ENCODE measurements at places on chromosomes 12 and 14.

DNA sequence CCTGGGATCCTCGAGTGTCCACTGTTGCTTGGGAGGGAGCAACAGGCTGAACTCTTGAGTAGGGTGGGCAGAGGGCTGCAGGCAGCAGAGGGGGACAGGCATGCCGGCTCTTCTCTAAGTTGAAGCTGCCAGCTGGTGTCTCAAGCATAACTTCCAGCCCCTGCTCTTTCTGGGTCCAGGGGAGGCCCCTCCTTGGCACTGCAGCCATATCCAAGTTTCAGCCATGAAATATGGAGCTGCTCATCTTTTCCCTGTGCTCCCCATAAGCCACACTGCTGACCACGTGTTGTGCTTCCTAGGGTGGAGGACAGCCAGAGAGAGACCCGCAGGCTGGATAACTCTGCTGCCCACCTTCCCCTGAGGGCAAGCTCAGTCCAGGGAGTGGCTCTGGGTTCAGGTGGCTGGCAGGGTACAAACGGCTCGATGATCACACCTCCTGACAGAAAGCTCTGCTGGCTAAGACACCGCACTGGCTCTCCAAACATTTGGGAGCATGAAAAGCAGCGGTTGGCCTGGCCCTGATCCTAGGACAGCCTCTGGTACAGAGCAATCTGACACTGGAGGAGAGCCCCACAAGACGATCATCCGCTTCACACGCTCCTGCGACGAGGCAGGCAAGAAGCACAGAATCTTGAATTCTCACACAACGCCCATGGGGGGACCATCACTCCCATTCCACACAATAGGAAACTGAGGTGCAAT is 79.6 kb downstream of the PITPNM2 start:
- no peak for DNase-seq

GRCh38 chr12:64008596-64008995 is 164.1 kb downstream of the SRGAP1 start:
- no peak for DNase-seq

DNA sequence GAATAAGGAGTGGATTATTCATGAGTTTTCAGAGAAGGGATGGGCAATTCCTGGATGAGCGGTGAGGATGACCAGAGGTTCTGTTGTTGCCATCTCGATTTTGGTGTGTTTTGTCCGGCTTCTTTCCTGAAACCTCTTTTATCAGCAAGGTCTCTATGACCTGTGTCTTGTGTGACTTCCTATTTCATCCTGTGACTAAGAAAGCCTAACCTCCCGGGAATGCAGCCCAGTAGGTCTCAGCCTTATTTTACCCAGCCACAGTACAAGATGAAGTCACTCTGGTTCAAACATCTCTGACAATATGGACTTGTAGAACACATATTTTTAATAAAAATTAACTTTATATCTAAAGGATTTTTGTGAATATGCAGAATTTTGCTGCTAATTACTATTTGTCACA is 716.4 kb downstream of the FSCB start:
- no peak for DNase-seq

GRCh38 chr14:98374136-98374535 is 897.9 kb downstream of the BCL11B start:
- no peak for DNase-seq

DNA sequence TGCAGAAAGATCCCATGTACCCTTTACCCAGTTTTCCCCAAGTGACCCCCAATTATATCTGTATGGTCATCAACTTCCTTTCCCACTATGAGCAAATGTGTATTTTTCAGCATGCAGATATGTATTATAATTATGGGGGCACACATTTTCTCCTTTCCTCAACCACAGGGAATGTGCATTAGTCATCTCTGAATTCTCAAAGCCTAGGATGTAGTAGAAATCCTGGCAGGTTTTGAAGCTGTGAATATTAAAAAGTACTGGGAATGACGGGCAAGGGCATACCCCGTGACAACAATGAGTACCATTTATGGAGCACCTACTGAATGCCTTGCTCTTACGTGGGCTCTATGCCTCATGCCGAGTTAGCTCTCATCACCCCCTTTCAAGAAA is 71.5 kb downstream of the VWF start:
- no peak for DNase-seq

DNA sequence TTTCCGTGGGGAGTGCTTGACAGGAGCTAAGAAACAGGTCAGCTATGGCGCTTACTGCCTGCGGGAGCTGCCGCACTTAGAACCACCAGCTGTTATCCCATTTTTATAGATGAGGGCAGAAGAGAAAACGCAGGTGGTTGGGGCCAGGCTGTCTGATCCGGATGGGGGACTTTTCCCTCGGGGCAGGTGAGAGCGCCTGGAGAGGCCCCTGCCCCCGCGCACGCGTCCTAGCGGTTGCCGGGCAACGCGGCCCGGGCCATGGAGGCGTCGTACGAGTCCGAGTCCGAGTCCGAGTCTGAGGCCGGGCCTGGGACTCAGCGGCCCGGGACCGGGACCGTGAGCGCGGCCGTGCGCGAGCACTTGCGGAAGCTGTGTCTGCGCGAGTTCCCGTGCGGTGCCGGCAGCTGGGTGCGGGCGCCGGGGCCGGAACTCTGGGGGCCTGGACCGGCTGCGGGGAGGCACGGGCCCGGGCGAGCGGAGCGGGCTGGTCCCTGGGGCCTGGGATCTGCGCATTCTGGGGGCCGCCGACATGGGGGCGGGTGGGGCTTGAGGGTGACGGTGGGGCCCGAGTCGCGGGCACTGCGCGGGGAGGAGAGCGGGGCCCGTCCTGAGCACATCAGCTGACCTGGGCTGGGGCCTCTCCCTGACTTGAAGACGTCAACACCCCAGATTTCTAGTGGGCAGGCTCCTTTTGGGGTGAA is at the start of gene LRRC43:
LRRC43 (plus strand) TSS at position 237 of the 701 bp plus-strand sequence; CDS start at position 259, 22 bp downstream.
- peak; percentile 27 for DNase-seq

DNA sequence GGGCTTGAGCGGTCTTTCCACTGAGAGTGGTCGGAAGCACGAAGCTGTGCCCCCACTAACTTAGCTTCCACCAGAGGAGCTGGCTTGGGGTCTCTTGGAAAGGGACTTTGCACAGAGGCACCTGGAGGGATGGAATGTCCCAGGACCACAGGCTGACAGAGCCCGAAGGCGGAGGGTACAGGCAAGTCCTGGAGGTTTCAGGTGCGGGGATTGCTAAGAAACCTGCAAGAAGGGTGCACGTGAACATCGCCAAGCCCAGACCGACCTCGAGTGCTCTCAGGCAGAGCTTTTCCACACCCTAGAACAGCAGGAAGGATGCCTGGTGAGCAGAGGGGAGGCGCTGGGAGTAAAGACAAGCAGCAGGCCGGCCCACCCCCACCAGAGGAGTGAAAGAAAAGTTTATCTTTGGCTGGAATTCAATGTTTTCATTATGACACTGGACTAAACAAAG is 61.6 kb downstream of the SERPINA3 start:
- DNase-seq, result no peak

- DNase-seq, result no peak
These were observed 257.0 kb upstream of the MGAT4C start for GRCh38 chr12:86513226-86513625.

DNA sequence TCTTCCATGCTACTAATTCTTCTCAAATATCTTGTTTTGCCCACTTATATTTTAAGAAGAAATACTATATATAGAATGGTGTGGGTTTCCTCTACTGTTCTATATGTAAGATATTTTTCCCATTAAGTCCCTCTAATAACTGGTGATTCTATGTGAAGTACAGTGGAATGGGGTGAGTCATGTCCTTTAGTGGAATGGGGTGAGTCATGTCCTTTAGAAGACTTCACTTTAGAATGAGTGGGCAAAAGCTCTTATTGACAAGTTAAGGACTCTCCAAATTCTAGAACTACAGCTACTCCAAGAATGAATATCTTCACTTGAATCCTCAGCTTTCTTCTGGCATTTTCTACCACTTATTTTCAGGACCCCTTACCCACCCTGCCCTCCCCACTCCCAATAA is 349.9 kb downstream of the ETNK1 start:
- DNase-seq, result no peak

GRCh38 chr14:102138961-102139285 is 774 bp upstream of the WDR20 start:
- DNase-seq, result no peak

DNA sequence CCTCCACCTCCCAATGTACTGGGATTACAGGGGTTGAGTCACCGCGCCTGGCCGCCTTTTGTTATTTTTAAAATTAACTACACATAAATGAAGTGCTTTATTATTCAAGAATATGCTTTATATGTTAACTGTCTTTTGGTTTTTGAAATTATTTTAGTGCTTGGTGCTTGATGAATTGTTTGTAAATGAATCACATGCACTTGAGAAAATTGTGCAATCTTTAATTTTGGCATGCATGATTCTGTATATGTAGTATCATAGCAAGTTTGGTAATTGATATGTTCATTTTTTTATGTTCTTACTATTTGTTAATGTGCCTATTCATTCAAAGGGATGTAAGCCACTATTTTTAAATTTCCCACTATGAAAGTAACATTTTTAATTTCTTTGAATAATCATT is 440.9 kb downstream of the NAV3 start:
- DNase-seq, result no peak

DNA sequence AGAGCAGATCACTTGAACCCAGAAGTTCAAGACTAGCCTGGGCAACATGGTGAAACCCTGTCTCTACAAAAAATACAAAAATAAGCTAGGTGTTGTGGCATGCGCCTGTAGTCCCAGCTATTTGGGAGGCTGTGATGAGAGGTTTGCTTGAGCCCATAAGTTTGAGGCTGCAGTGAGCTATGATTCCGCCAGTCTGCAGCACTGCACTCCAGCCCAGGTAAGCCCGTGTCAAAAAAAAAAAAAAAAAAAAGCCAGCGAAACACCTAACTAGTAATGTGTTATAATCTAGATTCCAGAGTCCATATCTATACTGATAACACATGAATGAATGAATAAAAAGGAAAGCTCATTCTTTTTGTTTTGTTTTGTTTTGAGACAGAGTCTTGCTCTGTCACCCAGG is 18.5 kb upstream of the SLC25A3 start:
- DNase-seq, result no peak

- DNase-seq, result no peak
These were observed 2.7 kb downstream of the ART4 start for GRCh38 chr12:14840616-14841015.

- peak; percentile 42 for DNase-seq
These were observed 68.6 kb upstream of the MAX start for GRCh38 chr14:65170768-65171507.

GRCh38 chr14:74083784-74084276 is 423 bp downstream of the ALDH6A1 start:
- DNase-seq, result peak; percentile 2

GRCh38 chr12:48198985-48199384 is 4.1 kb downstream of the OR10AD1 start:
- no peak for DNase-seq

DNA sequence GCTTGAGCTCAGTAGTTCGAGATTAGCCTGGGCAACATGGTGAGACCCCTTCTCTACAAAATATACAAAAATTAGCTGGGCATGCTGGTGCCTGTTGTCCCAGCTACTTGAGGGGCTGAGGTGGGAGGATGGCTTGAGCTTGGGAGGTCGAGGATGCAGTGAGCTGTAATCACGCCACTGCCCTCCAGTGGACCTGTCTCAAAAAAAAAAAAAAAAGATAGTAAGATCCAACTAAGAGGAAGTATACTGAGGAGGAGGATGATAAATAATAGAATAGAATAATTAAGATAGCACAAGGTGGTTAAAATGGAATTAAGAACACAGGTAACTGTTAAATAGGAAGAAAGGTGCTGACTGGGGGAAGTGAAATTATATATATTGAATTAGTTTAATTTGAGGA is 37.0 kb upstream of the BAZ1A start:
- no peak for DNase-seq

GRCh38 chr14:26191671-26192070 is 406.2 kb downstream of the NOVA1 start:
- DNase-seq, result no peak

- no peak for DNase-seq
These were observed 186.2 kb downstream of the PELI2 start for GRCh38 chr14:56304456-56304855.

DNA sequence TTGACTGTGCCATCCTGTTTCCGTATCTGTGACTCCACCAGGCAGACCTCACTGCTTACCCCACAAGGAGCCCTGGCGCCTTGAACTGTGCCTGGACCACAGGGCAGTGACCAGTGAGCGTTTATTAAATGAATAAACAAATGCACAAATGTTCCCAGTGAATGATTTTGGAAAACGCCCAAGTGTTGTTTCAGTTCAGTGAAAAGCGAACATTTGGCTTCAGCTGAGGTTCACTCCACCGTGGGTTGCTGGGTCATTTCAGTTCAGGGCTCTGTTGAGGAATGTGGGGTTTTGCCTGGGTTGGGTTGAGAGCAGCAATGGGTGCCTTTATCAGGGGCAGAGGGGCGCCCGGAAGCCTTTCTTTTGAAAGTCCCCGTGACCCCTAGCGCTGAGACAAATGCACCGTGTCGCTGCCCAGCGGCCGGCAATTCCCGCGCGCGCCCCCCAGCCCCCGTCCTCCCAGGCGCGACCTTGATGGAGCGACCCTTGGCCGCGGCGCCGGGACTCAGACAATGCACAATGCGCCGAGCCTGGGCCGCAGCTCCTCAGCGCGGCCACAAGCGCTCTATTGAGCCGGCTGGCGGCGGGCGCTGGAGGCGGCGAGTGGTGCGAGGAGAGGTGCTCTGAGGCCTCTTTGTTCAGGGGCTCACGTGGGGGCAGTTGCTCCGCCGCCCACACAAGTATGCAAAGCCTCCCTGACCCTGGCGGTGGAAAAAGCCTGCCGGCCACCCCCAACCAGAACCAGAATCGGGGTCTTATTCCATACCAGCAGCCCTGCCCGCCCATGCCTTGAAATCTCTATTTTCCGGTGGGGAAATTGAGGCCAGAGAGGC is 40.5 kb upstream of the CLMN start:
- no peak for DNase-seq

- no peak for DNase-seq
These were observed 41.8 kb upstream of the SMUG1 start for GRCh38 chr12:54230555-54230954.

DNA sequence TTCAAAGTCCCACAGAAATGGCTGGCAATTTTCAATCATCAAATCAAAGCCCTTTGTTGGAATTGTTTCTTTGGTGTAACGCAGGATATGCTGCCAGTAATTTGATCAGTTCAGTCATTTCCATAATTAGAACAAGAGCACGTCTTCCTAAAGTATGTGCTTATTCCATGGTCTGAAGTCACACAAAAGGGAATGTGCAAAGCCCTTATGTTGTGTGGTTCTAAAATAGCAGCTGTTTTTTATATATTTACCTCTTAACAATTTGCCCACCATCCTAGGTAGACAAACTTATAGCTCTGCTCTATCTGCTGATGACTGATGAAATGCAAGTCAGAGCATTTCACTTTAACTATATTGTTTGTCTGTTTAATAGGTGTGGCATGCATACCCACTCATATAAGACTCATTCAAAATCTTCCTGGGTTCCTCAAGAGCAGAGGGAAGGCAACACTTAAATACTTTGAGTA is 176.1 kb upstream of the SLC38A2 start:
- no peak for DNase-seq

GRCh38 chr12:42923583-42923982 is 334.0 kb upstream of the PRICKLE1 start:
- DNase-seq, result no peak

DNA sequence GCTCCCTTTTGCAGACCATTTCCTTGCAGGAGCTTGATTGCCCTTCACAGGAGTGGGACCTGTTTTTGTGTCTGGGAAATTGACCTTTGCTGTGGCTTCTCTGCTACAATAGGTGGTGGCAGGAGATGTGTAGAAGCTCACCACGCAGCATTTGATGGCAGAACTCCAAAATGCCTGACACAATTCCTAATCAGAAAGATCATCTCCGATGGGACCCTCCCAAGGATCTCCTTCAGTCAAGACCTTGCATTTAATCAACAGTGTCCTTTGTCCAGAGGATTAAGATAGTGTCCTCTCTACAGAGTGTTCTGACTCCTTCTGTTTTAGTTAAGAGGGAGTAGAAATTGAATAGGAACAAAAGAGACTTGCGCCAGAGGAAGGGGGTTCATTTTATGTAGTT is 83.6 kb upstream of the DDHD1 start:
- DNase-seq, result no peak

- no peak for DNase-seq
These were observed 14.5 kb upstream of the SLC38A2 start for GRCh38 chr12:46386877-46387629.
